Kidney (tissue), 22 donors: ENCODE measurements at places on chromosomes 5 and 9. TPM values are rescaled to one million over a fixed set of nuclear protein-coding genes. Genes with fewer than 3 reads are reported as not detected.

GRCh38 chr5:37391591-37391990, 12.5 kb downstream of the WDR70 start:
- no peak for DNase-seq

GRCh38 chr9:114592356-114592755, 4.8 kb downstream of the ATP6V1G1 start:
- DNase-seq, result no peak

- DNase-seq, result no peak
Measured at GRCh38 chr9:1647776-1648175, 367.4 kb upstream of the SMARCA2 start.

Gene LECT2
- not detected for total RNA-seq

GRCh38 chr5:149220750-149221149, 50.9 kb upstream of the AFAP1L1 start:
- no peak for DNase-seq

- no peak for DNase-seq
Measured at GRCh38 chr5:96763026-96763425, 44.7 kb downstream of the ERAP1 start.

Gene SHLD3
- total RNA-seq, result 2.5 TPM

Gene NUTM2F
- not detected for total RNA-seq

- DNase-seq, result no peak
Measured at GRCh38 chr9:80061096-80061495, 489.3 kb downstream of the TLE4 start.

Gene NR5A1
- not detected for total RNA-seq

- DNase-seq, result peak; percentile 85
Measured at GRCh38 chr9:135343837-135344522, 135.6 kb upstream of the PPP1R26 start.

- no peak for DNase-seq
Measured at GRCh38 chr5:58450018-58450417, 9.9 kb downstream of the PLK2 start.

DNA sequence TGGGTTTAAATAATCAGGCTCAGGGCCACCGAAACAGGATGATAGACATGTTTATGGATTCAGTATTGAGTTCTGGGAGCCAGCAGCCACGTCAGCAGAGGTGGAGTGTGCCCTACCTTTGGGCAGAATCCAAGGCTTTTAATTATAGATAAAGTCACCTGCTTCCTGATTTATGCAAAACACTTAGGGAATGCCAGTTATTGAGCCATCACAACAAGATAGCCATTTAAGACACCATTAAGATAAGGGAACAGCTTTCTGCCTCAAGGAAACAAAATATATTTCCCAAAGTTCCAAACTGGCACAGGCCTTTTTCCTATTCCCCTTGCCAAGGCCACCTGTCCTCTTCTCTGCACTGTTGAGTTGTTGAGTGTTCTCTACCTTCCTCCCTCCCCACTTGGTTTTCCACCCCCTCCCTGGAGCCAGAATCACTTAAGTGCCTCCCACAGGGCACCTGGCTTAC, 2.4 kb downstream of the CCL28 start:
- DNase-seq, result no peak

DNA sequence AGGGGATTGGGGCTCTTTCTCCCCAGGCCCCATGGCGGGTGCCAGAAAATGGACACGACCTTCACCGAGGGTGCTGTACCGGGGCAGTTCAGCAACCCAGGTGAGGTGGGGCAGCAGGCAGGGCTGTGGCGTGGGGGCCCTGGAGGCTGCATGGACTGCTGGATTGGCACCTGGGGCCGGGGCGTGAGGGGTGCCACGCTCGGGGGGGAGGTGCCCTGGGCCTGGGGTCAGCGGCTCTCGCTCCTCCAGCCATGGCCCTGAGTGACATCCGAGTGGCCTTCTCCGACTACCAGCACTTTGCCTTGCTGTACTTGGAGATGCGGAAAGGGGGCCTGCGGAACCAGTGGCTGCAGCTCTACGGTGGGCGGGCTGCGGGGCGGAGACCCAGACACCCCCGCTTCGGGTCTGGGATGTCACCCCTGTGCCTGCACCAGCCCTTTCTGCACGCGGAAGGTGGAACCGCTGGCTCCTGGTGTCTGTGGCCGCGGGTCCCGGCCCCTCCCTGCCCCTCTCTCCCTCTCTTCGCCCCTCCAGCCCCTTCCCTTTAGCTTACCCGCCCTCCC, 1.8 kb downstream of the LCNL1 start:
- DNase-seq, result no peak

- DNase-seq, result no peak
Measured at GRCh38 chr5:80620211-80620610, 34.2 kb upstream of the MSH3 start.

Gene TRPM3
- total RNA-seq, result 11.4 TPM

- DNase-seq, result no peak
Measured at GRCh38 chr5:151338734-151339133, 8.6 kb downstream of the SLC36A2 start.

Gene PPP1R2B
- total RNA-seq, result not detected

GRCh38 chr9:68694125-68694524, 10.9 kb upstream of the PIP5K1B start:
- DNase-seq, result no peak

DNA sequence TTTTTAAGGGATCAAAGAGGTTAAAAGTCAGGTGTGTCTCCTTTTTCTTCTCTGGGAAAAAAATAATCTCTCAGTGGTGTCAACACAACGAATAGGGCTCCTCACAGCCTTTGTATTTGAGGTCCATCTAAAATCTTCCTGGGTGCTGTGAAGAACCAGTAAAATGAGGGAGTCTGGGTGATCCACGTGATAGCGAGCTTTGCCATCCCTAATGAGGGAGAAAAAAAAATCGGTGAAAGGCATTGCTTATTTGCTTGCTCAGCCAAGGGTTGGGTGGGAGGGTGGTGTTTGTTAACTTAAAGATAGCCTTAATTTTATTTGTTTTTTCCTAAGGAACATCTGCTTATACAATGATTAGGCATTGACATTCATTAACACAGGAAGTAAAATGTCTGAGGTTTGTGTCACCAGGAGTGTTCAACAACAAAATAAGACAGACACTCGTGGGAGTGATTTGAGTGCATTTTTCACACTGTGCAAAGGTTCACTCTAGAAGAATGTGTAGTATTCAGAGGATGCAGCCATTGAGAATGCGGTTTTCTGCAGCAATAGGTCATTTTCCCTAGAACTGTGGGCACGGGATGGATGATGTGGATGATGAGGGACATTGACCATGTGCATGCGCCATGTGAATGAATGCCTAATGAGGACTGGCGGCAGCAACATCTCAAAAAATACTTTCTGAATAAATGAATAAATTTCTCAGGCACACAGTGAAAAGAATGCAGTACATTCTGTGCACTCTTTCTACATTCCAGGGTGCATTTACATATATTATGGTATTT, 369.5 kb downstream of the NTRK2 start:
- DNase-seq, result no peak

DNA sequence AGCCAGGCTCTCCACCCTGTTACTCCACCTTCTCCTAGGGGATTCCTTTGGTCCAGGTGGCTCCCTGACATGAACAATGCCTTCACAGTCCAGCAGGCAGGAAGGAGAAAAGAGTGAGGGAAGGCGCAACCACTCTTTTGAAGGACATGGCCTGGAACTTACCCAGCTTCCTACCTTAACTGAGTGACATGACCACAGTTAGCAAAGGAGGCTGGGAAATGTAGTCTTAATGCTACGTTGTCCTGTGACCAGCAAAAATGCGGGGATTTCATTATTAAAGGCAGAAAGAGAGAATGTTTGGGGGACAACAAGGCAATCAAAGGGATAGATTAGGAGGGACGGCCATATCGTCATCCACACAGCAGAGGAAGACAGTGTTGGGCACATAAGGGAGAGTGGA, 100.3 kb upstream of the ERCC6L2 start:
- no peak for DNase-seq

- DNase-seq, result no peak
Measured at GRCh38 chr5:91318724-91319123, 64.4 kb downstream of the ARRDC3 start.

DNA sequence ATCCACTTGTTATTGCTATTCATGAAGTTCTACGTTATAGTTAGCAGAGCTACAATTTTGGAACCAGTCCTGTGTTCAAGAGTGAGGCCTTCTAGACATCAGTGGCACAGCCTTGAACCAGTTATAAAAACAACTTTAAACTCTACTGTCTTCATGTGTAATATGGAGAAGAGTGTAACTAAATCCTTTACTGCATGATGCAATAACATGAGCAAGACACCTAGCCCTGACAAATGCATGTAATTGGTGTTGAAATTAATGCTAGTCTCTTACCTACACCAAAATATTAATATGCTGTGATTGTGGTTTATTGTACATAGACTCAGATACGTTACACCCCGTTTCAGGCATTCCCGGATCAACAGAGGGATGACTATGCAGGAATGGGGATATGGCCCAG, 654.6 kb downstream of the IRX1 start:
- no peak for DNase-seq

GRCh38 chr5:147854894-147855773, 23.4 kb upstream of the SCGB3A2 start:
- no peak for DNase-seq

- DNase-seq, result no peak
Measured at GRCh38 chr5:167346461-167346860, 945.0 kb upstream of the WWC1 start.

DNA sequence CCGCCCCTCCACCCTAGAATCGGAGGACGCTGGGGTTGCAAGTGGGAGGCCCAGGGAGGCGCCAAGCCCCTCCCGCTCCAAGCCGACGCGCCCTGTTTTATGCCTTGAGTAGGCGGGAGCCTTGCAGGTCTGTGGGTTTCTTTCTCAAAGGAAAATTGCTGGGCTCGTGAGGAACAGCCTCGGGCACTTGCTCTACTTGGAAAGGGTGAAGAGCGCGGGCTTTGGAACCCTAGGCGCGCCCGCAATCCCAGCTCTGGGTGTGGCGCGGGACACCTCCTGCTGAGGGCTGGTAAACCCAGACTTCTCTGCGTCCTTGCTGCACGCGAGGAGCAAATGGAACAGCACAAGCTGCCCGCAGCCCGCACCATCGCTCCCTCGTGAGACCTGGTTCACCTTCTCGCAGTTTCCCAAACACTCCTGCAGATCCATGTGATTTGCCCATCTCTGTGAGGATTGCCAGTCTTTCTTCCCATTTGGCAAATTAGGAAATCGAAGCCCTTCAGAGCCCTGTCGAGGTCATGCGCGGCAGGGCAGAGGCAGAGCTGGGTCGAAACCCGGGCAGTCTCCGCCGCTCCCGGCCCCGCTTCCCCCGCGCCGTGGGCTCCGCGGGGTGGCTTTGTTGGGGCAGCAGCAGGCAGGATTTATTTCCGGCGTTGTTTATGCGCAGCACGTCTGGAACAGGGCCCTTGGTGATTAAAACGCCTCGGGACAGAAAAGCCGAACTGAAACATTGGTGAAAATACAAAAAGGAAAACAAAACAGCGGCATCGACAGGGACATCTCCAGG, 98.4 kb upstream of the CPLX2 start:
- DNase-seq, result no peak

- DNase-seq, result no peak
Measured at GRCh38 chr9:83433846-83434245, 104.4 kb downstream of the FRMD3 start.

GRCh38 chr9:128091571-128091970, 23.5 kb downstream of the SLC25A25 start:
- no peak for DNase-seq

Gene WDR31
- 8.7 TPM for total RNA-seq

Gene FGFR4
- total RNA-seq, result 72.6 TPM

DNA sequence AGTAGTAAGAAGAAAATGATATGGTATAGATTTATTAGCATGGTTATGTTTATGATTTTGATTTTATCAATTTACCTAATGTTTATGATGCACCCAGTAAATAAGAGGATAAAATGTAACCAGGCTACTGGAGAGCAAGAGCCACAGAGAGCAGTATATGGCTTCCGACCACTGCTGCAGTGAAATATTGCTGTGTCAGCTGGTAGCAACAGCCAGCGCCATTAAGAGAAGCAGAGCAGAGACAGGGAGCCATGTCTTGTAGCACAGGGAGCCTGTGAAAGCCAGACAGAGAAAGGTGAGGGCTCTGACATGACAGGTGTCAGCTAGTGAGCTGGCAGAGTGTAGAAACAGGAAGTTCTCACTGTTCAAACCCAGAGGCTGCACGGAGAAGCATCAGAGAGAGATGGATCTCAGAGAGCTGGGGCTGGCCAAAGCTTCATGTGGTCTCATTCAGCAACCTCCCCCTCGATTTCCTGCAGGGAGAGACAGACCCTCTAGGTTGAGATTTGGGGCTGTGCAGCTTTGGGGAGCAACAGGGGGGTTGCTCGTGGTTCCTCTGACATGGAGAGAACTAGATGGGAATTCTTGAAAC, 202.1 kb downstream of the MED10 start:
- DNase-seq, result no peak

GRCh38 chr5:177591690-177592009, 353 bp upstream of the TMED9 start:
- no peak for DNase-seq

GRCh38 chr5:151254556-151254955, 1.6 kb downstream of the GM2A start:
- DNase-seq, result no peak

DNA sequence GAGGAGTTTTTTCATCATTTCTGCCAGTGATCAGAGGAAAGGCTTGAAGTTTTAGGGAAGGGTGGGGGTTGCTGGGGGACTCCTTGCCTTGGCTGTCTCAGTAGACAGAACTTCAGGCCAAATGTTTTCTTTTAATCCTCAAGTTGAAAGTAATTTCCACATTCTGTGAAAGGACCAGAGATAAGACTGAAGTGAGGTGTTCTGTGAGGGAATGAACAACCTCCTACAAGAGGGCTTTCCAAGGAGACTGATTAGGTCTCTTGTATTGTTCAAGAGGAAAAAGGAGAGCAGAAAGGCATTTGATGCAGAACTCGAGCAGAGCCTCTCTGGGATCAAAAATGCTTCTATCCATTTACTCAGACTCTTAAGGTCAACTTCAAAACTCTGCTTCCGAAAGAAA, 282.1 kb upstream of the ATP10B start:
- DNase-seq, result no peak

DNA sequence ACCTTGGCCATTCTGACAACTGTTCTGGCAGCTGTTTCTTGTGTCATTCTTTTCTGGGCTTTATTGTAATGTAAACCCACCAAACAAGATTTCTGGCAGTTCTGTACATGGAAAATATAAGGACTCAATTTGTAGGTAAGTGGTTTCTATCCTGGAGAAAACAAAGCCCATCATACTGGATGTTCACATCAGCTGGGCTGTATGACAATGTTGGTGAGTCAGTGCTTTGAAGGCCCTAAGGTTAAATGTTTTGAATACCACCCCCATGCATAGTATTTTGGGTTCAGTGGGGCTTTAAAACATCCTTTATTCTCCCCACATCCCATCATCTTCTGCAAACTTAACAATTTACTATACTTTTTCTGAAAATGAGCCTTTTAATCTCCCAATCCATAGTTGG, 52.5 kb downstream of the SH3GL2 start:
- DNase-seq, result no peak

Gene LAMC3
- 13.8 TPM for total RNA-seq

GRCh38 chr9:74521009-74521408, 23.9 kb downstream of the RORB start:
- no peak for DNase-seq

- DNase-seq, result peak; percentile 84
Measured at GRCh38 chr5:115262321-115263077, at the start of gene PGGT1B. Gene PGGT1B (minus strand): TSS chr5:115262877. CDS start chr5:115262851, 26 bp downstream.

Gene AK3
- 70.9 TPM for total RNA-seq

GRCh38 chr5:33470544-33470943, 29.8 kb downstream of the TARS1 start:
- DNase-seq, result no peak

Gene TMEM252
- 111 TPM for total RNA-seq

Gene UGT3A2
- 0.35 TPM for total RNA-seq
